ENCODE measurements at places on chromosomes 7 and 10. TPM values are rescaled to one million over a fixed set of nuclear protein-coding genes. Genes with fewer than 3 reads are reported as not detected.

ANKRD2 gene
- not detected for total RNA-seq

GPR146 gene
- 13.7 TPM for total RNA-seq

DNAJC30 gene
- total RNA-seq, result 14.0 TPM

HOGA1 gene
- total RNA-seq, result not detected
